ENCODE measurements at places on chromosomes 11 and 22. TPM values are rescaled to one million over a fixed set of nuclear protein-coding genes. Genes with fewer than 3 reads are reported as not detected.

DNAJB13 gene
- total RNA-seq = not detected

DNA sequence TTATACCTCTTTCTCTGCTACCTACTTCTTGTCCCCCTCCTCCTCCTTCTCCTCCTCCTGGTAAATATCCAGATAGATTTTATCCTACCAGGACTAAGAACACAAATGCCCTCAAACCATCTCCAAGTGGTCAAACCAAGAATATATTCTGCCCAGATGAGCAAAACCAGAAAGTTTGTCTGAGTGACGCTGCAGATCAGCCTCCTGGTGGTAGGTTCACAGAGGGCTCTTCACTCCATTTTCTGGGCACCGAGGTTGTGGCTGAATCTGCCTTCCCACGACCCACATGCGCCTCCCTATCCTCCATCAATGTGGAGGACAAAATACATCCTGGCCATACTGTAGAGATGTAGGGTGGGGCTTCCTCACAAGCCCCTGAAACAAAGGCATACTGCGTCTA is 543.6 kb downstream of the MN1 start:
- no peak for DNase-seq

DNA sequence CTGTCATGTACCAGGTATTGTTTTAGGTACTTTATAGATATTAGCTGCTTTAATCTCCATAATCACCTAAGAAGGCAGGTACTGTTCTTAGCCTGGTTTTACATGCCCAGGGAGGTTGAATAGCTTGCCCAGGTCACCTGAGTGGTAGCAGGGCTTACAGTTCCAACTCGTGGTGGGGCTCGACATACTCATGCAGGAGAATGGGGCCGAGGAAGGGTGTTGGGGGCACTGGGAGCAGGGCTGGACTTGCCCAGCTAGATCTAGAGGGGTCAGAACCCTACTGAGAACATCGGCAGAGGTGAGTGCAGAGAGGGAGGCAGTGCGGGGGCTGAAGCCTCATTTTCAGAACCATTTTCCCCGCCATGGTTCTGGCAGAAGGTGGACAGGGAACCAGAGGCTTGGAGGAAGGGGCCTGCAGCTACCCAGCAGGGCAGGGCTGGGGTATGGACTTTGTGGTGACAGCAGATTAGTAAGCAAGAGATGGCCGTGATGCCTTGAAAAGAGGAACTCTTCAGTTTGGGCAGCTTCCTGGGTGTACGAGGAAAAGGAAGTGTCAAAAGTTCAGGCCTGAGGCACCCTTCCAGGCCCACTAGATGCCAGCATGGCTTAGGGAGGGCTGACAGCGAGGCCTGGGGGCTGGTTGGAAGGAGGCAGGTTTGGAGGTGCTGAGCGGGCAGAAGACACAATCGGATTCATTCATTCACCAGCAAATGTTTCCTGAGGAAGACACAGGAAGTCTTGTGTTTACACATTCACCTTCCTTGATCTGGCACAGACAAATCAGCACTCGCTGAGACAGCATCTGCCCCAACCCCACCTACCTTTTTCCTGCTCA is 54.7 kb upstream of the LYVE1 start:
- DNase-seq = no peak

DNA sequence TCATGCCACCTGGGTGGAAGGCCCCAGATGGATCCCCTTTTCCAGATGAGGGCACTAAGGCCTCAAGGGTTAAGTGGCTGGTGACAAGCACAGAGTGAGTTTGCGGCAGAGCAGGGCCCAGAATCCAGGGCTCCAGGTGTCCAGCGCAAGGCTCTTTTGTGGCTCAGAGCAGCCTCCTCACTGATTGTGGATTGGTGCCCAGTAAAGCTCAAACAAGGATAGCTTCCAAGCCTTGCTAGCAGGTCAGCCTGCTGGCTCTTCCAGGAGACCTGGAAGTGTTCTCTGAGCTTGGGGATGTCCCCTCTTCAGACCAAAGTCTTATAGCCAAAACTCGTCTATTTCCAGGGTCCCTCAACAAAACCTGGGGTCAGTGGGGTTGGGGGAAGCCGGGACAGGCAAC is 167.6 kb upstream of the SYT13 start:
- no peak for DNase-seq

LINC01488 gene
- total RNA-seq = not detected

- no peak for DNase-seq
These were observed 123.6 kb upstream of the MTNR1B start for GRCh38 chr11:92845805-92846204.

- no peak for DNase-seq
These were observed at the start of gene OR5A2 for GRCh38 chr11:59426361-59427067. Gene OR5A2, minus strand, starts transcription at chr11:59426413. Its CDS starts 3,460 bp downstream, at chr11:59422953.

DNA sequence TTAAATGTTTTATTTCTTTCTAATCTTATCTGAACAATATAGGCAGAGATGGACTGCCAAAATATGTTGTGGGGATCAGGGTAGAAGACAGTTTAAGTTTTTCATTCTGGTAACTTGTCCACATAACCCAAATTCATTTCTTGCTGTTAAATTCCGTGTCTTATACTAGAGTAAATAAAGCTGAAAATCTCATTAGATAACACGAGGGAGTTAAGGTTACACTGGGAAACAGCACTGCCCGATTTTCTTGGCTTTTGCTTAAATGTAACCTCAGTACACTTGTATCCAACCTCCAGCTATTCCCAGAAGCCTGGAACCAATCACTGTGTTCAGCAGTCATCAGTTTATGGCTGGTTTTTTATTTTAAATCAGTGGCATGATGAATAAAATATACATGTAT is 48.2 kb downstream of the MICAL3 start:
- no peak for DNase-seq

GRCh38 chr11:110000031-110000502 is 93.1 kb upstream of the ZC3H12C start:
- DNase-seq = no peak

DNA sequence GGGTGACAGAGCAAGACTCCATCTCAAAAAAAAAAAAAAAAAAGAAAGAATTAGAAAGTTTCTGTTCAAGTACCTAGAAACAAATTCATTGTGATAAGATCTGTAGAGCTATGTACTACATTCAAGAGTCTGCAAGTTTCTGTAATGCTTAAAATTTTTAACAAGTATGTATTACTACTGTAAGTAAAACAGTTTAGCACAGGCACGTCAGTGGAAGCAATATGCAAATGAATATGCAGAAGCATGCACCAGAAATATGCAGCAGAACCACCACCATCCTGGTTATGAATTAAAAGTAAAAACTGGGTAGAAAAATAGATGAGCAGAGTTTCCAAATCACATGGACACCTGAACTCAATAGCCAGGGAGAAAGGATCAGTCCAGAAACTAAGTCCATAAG is 19.3 kb downstream of the SBF2 start:
- no peak for DNase-seq
